Stimulated activated CD8-positive, alpha-beta memory T cell treated with anti-CD3 and anti-CD28 coated beads, Interleukin-15, amount 100 ng/mL, for 1 hour (primary cell): ENCODE measurements at places on chromosomes 5 and 9.

- no peak for DNase-seq
These were observed 51.6 kb downstream of the NUDT12 start for GRCh38 chr5:103510851-103511553.

DNA sequence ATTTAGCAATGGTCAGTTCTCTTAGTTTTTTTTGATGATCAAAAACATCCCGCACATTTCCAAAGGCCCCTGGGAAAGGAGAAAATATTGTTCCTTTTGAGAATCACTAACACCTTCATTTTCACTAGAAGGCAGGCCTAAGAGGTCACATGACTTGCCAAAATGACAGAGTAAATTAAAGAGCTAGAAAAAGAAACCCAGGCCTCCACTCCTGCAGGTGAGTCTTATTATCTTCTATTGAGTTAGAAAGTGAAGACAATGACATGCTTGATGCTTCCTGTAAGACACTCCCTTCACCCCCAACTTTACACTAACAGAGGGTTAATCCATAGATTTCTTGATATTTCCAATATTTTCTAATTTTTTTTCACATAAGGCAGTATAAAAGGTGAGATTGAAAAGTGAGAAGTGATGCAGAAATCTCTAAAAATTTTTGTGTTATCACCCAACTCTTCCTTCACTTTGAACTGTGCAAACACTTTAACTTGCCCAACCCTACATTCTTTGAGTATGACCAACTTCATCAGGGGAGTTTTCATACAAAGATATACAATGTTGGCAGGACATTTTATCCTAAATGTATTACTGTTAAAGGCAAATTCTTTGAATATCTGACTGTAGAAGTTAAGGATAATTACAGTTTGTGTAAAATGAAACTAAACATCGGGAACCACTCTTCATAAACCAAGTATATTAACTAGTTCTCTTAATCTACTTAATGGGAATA lies 57.1 kb downstream of the SUB1 start:
- DNase-seq = no peak

DNA sequence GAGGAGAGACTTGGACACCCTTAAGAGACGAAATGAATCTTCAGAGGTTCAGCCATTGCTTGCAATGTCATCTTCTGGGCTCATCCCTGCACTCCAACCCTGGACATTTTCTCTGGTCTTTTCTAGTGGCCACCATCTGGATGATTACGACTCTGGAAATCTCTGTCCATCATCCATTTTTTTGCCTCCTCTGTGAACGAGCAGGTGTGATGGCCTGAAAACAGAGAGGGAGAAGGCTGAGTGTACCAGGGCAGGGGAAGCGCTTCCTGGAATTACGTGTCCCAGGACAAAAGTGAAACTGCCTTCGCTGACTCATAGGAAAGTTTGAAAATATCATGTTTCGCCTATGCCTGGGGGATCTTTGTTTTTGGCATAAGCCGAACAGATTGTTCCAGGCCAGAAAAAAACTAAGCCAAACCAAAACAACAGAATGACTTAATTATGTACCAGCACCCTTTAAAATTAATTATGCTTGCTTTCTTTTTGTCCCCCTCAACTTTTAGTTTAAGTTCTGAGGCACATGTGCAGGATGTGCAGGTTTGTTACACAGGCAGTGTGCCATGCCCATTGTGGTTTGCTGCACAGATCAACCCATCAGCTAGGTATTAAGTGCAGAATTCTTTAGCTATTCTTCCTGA lies 31.9 kb downstream of the ANKRD33B start:
- no peak for DNase-seq

- DNase-seq = no peak
These were observed 336.9 kb downstream of the ENC1 start for GRCh38 chr5:74303578-74303977.

DNA sequence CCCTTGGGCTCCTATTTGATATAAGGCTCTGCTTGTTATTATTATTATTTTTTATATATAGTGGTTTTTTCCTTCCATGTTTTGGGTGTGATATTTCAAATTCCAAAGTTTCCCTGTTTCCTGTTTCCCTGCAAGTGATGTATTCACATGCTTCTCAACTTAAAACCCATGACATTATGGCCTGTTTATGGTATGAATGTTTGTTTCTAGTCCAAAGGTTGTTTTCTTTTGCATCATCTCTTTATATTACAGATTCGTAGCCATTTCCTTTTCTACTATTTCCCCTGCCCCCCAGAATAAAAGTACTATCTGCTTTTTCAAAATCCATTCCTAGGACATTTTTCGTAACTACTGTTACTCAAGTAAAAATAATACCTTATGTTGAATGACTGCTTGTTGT lies 7.5 kb downstream of the SEMA6A start:
- no peak for DNase-seq

DNA sequence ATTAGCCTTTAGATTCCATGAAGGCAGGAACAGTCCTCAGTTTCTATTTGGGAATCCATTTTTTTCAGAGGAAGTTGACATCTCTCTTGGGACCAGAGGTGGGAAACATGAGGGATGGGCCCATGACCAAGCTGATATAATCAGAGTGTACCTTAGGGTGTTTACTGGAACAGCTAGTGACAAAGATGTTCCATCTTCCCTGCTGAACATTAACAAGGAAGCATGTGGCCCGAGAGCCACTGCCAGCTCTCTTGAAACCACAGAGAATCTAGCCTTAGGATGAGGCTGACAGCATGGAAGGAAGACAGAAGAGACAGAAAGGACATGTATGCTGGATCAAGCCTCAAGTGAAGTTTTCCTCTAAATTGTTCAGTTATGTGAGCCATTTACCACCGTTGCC lies 16.0 kb downstream of the AQP3 start:
- DNase-seq = no peak

- DNase-seq = no peak
These were observed 6.9 kb upstream of the SLC12A7 start for GRCh38 chr5:1118738-1119137.

GRCh38 chr5:166781737-166782136 lies 1509.7 kb upstream of the WWC1 start:
- no peak for DNase-seq

GRCh38 chr5:14735944-14736343 lies 71.4 kb downstream of the OTULIN start:
- no peak for DNase-seq

DNA sequence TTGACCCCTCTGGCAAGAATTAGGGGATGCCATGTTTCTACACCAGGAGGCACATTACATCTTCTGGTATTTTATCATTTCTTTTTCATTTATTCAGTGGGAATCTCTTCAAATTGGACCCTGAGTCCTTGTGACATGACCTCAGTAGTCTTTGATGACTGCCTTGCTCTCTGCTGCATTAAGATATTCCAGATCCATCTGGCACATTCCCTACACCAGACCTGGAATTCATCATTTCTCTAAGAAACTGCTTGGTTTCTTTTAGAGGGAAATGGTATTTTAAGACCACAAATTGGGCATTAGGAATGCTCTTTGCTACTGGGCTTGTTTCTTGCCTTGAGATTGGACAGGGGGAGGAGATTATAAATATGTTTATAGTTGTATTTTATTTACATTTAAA lies 61.0 kb downstream of the GALNT10 start:
- DNase-seq = no peak

DNA sequence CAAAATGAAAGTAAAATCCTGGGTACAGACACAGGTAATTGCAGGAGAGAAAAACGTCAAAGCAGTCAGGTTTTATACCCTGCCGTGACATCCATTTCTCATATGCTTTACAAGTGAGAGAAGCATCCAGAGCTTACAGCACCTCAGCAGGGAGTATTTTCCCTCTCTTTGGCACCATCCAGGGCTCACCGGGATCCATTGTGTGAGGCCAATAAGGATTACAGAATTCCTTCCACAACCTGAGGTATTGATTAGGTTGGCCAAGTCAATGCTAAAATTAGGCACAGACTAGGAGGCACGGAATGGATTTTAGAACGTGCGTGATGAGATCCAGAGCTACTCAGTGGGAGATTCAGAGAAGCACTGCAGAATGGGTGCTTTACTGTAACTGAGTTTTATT lies 296.6 kb downstream of the FBXL7 start:
- DNase-seq = no peak

GRCh38 chr5:167916706-167917105 lies 374.7 kb upstream of the WWC1 start:
- no peak for DNase-seq

DNA sequence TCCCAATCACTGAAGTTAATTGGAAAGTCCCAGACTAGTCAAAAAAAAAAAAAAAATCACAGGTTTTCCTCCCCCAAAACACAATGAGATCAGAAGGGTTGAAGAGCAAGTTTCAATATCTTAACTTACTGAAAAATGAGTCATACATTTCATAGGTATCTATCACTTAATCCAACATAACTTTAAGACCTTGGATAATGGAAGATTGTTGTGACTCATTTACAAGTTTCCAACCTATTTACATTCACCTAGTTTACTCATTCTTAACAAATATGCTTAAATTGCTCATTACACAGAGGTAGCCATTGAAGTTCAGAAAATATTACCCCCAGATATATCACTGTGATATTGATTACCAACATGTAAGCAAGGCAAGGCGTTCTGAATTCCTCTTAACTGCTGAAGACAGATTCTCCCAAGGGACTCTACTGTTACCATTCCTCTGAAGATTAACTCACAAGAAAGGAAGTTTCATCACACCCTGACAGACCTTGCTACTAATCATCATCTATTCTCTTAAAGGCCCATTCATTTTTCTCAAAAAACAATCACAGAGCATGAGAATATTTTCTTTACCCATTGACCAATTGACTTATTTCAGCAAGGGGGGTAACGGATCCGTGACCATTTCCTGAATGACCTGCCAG lies 563.8 kb downstream of the TLE1 start:
- no peak for DNase-seq

- no peak for DNase-seq
These were observed 2.6 kb downstream of the SLC31A1 start for GRCh38 chr9:113223963-113224362.

- no peak for DNase-seq
These were observed 9.9 kb downstream of the MYOZ3 start for GRCh38 chr5:150670948-150671310.

DNA sequence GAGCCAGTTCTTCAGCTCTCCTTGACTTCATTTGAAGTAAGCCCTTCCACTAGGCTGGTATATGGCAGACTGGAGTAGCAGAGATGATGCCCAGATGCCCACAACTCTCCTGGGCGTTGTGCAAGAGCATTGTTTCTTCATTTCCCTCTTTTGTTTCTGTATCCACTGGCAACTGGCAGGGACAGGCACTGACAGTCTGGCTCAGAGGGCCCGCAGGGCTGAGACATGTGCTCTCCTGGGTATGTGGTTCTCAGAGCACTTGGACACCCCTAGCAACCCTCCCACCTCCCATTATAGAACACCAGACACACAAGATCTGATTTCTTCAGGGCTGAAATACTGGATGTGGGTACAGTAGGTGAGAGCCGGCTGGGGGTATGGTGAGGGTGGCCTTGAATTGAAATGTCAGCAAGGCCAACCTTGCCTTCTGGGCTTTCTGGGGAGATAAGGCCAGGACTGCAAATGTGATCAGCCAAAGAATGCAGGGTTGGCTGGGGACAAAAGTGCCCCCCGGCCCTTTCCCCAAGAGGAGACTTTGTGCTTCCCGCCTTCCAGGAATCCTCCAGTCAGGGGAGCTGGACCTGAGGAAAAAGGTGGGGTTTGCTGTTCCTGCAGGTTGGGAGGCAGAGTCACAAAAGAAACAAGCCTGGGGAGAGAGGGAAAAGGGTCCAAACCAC lies 28.6 kb upstream of the CTNNA1 start:
- no peak for DNase-seq
